ENCODE measurements at places on chromosomes 12 and 14.

GRCh38 chr14:90666571-90666970 is 149.7 kb downstream of the TTC7B start:
- no peak for DNase-seq

GRCh38 chr12:24615967-24616411 is 332.9 kb downstream of the BCAT1 start:
- no peak for DNase-seq

DNA sequence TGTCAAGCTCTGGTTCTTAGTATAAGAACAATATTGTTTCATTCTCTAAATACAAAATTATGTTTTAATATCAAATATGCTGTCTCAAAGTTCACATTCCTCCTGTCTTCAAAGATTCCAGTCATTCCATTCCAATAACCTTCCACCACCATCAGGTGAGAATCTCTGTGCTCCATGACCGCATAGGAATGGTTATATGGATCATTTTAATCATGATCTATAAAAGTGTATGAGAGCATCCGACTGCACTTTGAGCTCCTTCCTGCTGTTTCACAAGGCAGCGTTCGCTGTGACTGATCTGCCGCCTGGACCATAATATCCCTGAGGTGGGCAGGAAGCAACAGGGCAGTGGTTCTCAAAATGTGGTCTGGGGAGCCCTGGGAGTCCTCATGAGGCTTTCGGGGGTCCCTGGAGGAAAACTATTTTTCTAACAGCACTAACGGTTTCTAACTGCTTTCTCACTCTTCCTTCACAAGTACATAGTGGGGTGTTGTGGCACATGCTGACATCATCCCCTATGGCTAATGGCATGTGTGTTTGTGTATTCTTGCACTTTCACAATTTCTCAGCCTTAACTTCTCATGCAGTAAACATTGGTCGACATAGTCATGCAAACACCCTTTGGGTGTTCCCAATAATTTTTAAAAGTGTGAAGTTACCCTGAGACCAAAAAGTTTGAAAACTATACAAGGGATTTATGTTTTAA is 137.4 kb downstream of the ANO2 start:
- DNase-seq: no peak

- DNase-seq: no peak
Measured at GRCh38 chr14:85122690-85123089, 407.3 kb upstream of the FLRT2 start.

DNA sequence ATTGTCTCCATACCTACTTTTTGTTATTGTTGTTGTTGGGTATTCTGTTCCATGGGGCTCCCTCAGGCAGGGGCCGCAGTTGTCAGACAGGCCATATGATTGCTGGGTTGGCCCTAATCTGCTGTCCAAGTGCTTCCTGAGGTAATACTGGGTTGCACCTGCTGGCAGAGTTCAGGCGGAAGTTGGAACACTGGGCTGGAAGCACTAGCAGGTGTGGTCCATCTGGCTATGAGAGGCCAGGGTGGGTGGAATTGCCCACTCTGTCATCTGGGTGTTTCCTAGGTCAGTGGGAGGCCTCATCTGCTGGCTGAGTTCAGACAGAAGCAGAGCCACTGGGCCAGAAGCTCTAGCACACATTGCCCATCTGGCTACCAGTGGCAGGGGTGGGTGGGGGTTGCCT is 81.3 kb upstream of the NID2 start:
- no peak for DNase-seq

DNA sequence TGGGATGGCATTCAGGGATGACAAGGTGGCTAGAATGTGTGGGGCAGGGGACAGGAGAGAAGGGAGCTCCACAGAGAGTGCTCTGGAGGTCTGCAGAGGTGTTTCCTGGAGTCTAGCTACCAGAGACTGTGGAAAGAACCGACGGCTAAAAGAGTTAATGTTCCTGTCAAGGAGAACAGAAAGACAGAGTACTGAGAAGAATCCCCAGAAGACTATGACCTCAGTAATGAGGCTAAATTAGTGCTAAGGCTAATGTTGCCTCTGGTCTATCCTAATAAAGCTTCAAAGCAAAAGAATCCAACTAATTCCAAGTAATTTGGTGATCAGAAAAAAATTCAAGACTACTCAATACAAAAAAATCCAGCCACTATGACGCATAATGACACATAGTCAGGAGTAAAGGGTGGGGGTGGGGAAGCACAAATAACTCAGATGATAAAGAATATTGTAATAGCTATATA is 44.7 kb downstream of the FERMT2 start:
- no peak for DNase-seq

DNA sequence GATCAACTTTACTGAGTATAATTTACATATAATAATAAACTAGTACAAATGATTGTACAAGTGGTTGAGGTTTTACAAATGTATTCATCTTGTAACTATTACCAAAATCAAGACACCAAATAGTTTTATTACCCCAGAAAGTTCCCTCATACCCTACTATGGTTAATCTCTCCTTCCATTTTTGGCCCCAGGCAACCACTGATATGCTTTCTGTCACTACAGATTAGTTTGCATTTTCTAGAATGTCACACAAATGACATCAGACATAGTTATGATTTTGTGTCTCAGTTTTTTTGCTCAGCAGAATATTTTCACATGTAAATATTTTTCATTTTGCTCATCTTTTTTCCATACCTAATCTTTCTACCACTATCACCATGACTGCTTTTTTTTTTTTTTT is 49.1 kb downstream of the TMX1 start:
- DNase-seq: no peak

- no peak for DNase-seq
Measured at GRCh38 chr14:33206981-33207380, 268.3 kb downstream of the NPAS3 start.
